ENCODE measurements at places on chromosomes 2 and 18.
A peak's percentile ranks its signal among the peaks of the same experiment; 100 is the strongest.

- DNase-seq = no peak
These were observed 99.1 kb downstream of the GREB1L start for GRCh38 chr18:21341141-21341540.

DNA sequence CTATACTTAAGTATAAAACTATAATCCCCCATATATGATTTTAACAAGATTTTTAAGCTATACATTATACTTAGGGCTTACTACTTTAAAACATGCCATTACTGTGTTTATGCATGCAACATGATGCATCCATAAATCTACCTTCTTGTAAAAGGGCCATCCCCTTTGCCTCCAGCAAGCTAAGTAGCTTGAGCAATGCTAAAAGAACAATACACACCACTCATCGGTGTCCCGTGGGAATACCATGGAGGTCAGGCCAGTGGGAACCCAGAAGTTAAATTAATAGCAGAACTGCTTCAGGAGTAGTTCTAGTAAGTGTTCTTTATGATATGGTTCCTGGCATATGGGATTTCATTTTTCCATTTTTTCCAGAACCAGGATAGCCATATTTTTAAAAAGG, 37.8 kb downstream of the SH3RF3 start:
- no peak for DNase-seq

GRCh38 chr2:173296235-173296634, 58.4 kb upstream of the CDCA7 start:
- DNase-seq = no peak

DNA sequence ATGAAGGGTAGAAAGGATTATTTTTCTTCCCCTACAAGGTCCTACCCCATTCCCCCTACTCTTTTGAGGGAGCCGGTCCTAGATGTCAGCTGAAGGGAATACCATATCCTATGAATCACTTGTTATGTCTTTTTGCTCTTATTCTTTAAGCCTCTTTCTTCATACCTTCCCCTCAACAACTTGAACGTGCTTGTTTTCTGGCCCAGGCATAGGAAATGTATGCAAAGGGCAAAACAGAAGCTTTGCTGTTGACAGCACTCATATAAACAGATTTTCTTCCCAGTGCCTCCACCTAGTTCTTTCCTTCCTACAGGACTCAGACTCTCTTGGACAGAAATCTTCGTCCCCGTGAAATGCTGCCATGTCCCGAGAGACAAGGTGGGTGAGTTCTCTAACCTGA, 64.6 kb downstream of the TMEM17 start:
- no peak for DNase-seq

DNA sequence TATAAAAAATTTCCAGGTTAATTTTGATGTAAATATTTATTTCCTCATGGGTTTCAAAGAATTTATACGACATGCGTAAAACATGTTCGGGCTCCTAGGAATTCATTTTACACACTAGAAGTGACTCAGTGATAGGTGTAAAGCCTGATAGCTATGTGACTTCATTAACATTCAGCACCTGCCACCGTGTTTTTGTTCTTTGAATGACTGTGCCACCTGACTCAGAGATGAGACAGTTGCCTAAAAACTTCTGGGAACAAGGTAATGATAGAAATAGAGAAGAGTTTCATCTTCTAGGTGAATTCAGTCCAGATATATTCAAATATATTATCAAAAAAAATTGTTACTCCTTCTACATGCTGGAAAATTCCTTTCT, 10.0 kb downstream of the IL1R2 start:
- DNase-seq = no peak

GRCh38 chr2:49936965-49937364, 782.6 kb upstream of the FSHR start:
- no peak for DNase-seq

GRCh38 chr18:48814490-48815178, 136.1 kb downstream of the SMAD7 start:
- peak; percentile 56 for DNase-seq

DNA sequence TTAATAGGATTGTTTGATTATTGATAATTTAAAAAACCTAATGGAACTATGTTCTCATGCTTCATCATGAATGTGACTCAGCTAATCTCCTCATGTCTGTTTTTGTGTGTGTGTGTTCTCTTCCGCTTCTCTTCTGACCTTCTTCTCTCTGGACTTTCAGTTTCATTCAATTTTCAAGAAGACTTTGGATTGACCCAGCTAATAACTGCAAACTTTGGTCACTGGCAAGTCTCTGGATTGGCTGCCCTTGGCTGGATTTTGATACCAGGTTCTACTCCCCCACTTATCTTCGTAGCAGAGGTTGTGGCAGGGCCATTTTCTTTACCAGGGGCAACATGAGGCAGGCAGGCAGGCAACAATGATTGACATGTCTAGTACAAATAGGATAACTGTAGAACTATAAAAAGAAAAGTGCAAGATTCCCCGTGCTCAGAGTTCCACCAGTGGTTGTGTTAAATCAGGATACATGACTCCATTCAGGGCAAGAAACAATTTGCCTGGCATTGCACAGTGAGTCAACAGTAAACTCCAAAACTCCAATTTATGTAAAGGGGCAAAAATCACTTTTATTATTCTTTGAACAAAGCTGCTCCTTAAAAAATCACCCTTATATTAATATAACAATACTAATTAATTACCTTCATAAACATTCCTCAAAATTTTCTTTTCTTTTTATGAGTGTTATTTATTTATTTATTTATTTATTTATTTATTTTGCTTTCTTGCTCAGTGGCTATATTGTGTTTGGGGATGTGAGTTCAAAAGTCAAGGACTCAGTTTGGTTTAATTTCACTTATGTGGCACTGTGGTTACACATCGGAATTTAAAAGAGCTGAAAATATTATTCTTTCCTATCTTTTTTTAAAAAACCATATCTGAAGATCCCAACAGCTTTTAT, 167.6 kb downstream of the RND3 start:
- no peak for DNase-seq

DNA sequence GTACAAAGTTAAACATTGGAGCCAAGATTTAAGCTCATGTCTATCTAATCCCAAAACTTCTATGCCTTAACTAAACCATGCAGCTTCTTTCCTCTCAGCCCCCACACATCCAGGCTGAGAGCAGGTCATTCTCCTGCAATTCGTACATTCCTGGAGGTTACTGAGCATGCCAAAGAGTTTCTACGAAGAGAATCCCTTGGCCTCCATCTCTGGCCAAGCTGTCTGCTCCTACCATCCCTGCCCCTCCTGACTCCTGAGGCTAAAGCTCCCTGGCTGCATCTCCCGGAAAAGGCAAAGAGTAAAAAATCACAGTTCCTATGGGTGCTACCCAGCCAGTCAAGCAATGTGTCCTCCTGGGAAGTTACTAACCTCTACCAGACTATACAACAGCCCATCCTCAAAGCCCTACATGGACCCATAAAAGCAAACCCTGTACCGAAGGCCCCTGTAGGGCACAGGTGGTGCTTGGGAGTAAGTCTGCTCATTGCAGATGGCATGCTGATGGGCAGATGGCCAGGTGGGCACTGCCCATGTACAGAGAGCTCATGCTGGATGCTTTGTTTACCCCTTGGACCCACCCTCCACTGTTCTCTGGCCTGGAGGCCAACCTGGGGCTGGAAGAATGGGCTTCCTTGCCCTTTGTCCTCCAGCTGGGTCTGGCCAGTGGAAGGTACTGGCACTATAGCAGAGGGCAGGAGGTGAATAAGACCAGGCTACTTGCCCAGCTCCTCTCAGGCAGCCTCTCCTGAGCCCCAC, 99.5 kb downstream of the TTC32 start:
- DNase-seq = no peak

GRCh38 chr2:156329927-156330726, 2.4 kb downstream of the NR4A2 start:
- DNase-seq = no peak

Measured in osteocyte (in vitro differentiated cells).